ENCODE measurements at places on chromosomes 16 and 17. TPM values are rescaled to one million over a fixed set of nuclear protein-coding genes. Genes with fewer than 3 reads are reported as not detected.

Gene SKAP1
- 0.17 TPM for total RNA-seq

Gene IRX6
- not detected for total RNA-seq

Gene TRIM72
- total RNA-seq = not detected

Gene AANAT
- total RNA-seq = not detected

Gene IL34
- total RNA-seq = 7.3 TPM

Gene ATP2C2
- total RNA-seq = not detected

Gene FBXW10
- not detected for total RNA-seq

Gene TERB1
- total RNA-seq = not detected

DNA sequence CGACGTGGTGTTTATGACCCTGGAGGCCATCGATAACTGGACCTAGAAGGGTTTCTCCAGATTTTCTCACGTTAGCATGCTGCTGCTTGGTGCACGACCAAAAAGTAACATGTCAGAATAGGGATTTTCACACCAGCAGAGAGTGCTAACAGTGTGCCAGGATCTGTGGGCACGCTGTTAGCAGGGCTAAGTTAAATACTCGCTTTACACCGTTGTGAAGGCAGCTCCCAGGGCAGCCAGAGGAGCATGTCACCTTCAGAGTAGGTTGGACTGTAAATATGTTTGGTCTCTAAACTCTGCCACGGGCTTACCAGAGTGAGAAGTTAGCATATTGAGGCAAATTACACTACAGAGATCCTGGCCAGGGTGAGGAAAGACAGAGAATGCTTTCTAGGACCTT is 113.2 kb upstream of the TBX2 start:
- no peak for DNase-seq

DNA sequence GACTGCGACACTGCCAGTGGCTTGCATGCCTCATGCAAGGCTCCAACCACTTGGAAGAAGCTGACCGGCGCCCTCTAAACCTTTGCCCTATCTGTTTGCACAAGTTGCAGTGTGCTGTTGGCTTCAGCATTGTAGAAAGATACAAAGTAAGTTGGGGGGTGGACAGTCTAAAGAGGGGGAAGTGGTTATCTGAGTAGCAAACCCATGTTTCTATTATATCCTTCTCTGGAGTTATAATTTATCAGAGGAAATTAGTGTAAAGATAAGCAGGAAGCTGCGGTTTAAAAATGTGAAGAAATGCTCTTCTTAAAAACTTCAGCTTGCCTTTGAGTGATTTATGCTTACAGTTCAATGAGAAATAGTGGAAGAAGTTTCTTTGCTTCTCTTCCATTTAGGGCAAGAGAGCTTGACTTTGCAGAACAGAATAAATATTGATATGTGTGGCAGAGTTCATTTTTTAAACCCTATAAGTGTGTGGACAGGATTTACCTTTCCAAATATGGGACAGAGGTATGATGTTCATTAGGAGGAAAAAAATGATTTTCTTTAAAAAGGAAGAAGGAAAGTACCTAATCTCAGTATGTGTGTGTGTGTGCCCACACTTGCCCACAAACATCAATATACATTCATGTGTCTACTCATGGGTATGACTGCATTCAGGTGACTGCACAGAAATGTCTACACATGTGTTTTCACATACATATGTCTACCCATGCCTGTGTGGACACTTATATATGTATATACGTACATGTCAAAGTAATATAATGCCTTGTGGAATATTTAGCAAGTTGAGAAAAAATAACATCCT is 8.1 kb downstream of the AMZ2 start:
- DNase-seq = no peak

GRCh38 chr16:23482778-23483177 is 27.5 kb downstream of the GGA2 start:
- no peak for DNase-seq

- no peak for DNase-seq
Observed at GRCh38 chr17:27343294-27343693, 49.4 kb downstream of the WSB1 start.

- DNase-seq = no peak
Observed at GRCh38 chr16:11440657-11441012, 95.4 kb downstream of the RMI2 start.

DNA sequence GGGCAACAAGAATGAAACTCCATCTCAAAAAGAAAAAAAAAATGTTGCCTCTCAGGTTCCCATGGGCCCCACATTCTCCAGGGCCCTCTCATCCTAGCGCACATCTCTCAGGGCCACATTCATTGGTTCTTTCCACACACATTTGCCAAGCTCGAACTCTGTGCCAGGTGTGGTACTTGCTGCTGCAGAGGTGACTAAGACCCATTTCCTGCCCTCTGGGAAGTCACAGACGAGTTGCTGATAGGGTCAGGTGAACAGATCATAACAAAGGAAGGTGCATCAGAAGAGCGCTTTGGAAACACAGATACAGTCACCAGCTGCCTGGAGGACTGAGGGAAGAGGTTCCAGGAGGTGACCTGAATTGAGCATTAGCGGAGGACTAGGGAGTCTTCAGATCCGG is 1.0 kb downstream of the GSDMA start:
- DNase-seq = no peak

- DNase-seq = peak; percentile 32
Observed at GRCh38 chr16:58127634-58128033, 1.5 kb downstream of the CFAP20 start.

GRCh38 chr17:66301367-66301863 is 998 bp upstream of the PRKCA start:
- peak; percentile 15 for DNase-seq

- no peak for DNase-seq
Observed at GRCh38 chr17:19250421-19251173, 13.4 kb downstream of the EPN2 start.

DNA sequence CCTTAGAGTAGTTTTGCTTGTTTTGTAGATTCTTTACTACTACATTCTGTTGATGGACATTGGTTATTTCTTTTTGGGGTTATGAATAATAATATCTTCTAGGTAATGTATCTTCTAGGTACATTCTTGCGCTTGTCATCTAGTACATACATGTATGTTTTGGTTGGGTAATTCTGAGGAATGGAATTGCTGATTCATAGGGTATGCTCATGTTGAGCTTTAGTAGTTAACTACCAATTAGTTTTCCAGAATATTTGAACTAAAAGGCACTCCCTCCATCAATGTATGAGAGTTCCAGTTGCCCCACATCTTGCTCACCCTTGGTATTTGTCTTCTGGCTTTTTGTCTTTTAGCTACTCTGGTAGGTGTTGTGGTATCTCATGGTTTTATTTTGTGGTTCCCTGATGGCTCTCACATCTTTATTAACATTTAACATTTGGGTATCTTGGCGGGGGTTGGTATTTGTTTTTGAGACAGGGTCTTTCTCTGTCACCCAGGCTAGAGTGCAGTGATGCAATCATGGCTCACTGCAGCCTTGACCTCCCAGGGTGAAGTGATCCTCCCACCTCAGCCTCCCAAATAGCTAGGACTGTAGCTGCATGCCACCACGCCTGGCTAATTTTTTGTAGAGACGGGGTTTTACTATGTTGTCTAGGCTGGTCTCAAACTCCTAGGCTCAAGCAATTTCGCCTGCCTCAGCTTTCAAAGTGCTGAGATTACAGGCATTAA is 47.1 kb downstream of the SLC6A4 start:
- DNase-seq = no peak

DNA sequence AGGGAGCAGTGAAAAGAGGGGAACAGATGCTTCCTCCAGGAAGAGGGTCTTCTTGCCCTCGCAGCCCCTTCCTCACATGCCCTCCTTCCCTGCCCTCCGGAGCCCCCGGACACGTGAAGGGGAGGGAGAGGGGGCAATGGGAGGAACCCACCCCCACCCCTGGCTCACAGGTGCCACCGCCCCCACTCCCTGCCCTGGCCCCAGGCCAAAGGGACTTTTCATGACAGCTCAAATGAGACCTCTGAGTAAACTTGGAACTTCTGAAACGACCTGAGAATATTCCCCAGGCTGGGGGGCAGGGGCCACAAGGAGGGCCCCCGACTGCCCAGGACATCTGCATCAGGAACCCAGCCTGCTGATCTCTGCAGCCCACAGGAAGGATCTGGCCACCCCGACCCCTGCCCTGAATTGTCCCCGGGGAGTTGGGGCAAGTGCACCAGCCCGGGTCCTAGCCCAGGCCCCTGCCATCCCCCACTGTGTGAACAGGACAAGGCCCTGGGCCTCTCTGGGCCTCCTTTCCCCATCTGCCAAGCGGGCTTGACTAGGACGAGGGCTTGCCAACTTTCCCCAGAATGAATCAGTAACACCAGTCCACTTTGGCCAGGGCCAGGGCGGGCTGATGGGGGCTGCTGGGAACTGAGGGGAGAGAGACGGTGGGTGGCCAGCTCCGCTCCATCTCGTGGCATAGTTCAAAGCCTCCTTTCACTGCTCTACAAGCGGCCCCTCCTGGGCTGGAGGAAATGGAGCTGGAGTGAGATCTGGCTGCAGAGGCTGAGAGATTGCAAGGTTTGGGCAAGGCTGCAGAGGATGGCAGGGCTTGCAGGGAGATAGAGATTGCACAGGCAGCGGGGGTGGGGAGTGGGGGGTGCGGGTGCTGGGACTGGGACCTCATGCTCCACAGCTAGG is 3.8 kb downstream of the IL21R start:
- no peak for DNase-seq

DNA sequence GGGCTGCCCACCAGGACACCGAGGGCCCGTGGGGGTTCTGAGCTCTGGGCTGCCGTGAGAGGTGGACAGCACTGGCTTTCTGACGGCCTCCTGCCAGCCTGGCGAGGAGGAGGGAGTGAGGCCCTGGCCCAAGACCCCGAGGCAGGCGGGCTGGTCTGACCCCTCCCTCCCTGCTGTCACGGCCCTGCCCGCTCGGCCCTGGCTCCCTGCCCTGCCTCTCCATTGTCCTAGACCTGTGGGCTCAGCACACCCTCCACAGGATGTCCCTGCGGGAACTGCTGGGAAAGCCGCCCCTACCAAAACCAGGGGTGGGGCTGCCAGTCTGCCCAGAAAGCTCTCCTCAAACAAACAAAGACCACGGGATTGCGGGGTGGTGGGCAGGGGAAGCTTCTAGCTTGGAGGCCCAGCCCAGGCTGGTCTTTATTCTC is 20.7 kb downstream of the SPNS2 start:
- peak; percentile 83 for DNase-seq

DNA sequence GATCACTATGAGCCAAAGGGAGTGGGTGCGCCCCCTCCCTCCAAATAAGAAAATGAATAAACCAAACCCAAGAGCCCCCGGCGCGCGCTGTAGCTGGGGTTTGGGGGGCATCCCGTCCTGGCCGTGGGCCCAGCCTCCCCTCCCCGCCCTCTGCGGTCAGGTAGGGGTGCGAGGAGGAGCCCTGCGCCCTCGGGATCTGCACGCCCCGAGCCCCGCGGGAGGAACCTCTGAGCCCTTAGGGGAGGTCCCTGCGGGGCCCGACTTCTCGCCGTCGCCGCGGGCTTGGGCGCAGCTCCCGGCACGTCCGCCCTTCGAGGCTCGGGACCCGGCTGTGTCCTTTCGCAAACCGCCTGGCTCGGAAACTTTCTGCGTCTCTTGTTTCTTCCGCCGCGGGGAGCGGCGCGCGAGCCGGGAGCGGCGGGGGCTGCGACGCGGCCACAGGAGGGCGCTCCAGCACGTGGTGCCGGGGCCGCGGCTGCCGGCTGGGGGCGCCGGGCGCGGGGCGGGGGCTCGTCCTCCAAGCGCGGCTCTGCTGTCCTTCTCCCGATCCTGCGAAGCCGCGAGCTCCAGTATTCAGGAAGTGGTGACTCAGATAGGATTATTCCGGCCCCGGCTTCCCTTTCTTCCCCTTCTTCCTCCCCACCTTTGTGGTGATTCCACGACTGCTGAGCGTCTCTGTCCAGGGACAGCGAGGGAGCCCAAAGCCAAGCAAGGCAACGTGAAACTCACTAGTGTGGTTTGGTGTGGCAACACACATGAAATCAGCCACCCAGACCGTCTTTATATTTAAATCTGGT is 1.6 kb downstream of the PITPNC1 start:
- DNase-seq = peak; percentile 83

- DNase-seq = no peak
Observed at GRCh38 chr17:28317099-28317965, 1.7 kb upstream of the TMEM97 start.

- DNase-seq = no peak
Observed at GRCh38 chr16:58815181-58815888, 81.2 kb upstream of the GOT2 start.

DNA sequence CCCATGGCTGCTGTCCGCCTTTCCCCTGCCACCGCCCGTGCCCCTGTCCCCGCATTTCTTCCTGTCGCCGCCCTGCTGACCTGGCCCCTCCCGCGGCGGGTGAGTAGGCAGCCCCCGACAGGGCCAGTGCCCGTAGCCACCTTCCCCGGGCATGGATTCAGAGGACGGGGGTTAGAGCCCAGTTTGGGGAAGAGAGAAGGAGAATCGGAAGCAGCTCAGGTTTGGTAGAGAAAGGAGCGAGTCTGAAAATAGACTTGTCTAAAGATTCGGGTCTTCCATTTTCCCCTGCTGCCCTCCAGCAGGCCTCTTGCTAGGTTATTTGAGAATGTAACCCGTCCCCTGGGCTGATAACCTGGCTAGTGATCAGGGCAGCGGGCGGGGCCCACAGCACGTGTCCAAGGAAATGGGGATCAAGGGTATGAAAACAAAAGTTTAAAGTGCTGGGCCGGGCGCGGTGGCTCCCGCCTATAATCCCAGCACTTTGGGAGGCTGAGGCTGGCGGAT is 7.9 kb upstream of the CLDN9 start:
- DNase-seq = no peak

- no peak for DNase-seq
Observed at GRCh38 chr17:57849163-57849873, 526 bp downstream of the MRPS23 start.

Data from dermis blood vessel endothelial cell (primary cell).